ENCODE measurements at places on chromosomes 4 and X. TPM values are rescaled to one million over a fixed set of nuclear protein-coding genes. Genes with fewer than 3 reads are reported as not detected.

- peak overlapping the region; percentile 52 for H3K27ac ChIP-seq
- H3K4me1 ChIP-seq: peaks cover 18% of the 10 kb centered on the region
- H3K36me3 ChIP-seq: no peaks in the 10 kb centered on the region
- peak; percentile 92 for DNase-seq
Observed at GRCh38 chr4:53908661-53909078, 155.7 kb downstream of the CHIC2 start.

DNA sequence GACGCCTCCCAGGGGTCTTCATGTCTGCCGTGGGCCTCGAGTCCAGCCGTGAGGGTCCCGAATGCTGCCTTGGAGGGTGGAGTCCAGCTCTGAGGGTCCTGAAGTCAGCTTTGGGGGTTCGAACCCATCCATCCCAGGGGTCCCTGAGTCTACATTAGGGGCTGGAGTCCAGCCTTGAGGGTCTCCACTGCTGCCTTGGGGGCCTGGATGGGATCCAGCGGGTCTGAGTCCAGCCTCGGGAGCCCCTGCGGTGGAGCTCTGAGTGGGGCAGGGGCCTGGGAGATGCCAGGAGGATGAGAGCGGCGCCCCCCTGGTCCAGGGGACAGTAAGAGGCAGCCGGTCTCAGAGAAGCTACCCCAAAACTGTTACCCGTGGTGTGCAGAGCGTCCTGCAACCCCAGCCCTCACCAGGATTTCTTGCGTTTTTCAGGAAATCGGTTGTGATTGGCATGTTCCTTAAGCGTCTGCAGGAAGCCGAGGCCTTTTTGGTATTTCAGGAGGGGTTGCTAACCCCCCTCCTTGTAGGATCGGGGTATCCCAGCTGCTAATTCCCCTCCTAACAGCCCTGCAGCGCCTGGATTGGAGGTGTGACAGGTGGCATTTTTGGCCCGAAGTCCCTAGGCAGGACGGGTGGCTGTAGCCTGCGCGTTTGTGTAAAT is 1.7 kb upstream of the GTPBP6 start:
- no peak for DNase-seq
- no peaks in the 10 kb centered on the region for H3K36me3 ChIP-seq
- peak overlapping the region; percentile 87 for H3K4me3 ChIP-seq
- no peaks in the 10 kb centered on the region for H3K27me3 ChIP-seq

DNA sequence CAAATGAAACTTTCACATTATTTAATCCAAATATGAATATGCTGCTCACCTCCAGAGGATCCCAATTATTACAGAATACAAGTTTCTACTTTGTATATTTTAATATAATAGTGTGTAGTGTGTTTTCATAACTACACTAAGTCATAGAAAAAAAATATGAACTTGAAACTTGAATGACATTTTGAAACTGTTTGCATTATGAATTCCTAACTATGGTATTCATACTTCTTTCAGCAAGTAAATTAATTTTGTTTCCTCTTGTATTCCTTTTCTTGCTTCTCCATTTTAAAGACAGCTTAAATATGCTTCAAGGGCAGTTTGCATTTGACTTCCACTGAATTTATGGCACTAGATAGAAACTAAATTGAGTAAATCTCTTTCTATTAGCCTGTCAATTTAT is 177.1 kb downstream of the BMPR1B start:
- H3K27ac ChIP-seq: peak overlapping the region; percentile 65
- no peaks in the 10 kb centered on the region for H3K36me3 ChIP-seq
- H3K27me3 ChIP-seq: no peaks in the 10 kb centered on the region
- peak; percentile 26 for DNase-seq

GRCh38 chrX:106933538-106933961 is 13.3 kb downstream of the CLDN2 start:
- no peak overlapping the region for H3K4me3 ChIP-seq
- no peak overlapping the region for H3K27ac ChIP-seq
- DNase-seq: peak; percentile 47
- H3K27me3 ChIP-seq: no peaks in the 10 kb centered on the region
- H3K36me3 ChIP-seq: no peaks in the 10 kb centered on the region

DNA sequence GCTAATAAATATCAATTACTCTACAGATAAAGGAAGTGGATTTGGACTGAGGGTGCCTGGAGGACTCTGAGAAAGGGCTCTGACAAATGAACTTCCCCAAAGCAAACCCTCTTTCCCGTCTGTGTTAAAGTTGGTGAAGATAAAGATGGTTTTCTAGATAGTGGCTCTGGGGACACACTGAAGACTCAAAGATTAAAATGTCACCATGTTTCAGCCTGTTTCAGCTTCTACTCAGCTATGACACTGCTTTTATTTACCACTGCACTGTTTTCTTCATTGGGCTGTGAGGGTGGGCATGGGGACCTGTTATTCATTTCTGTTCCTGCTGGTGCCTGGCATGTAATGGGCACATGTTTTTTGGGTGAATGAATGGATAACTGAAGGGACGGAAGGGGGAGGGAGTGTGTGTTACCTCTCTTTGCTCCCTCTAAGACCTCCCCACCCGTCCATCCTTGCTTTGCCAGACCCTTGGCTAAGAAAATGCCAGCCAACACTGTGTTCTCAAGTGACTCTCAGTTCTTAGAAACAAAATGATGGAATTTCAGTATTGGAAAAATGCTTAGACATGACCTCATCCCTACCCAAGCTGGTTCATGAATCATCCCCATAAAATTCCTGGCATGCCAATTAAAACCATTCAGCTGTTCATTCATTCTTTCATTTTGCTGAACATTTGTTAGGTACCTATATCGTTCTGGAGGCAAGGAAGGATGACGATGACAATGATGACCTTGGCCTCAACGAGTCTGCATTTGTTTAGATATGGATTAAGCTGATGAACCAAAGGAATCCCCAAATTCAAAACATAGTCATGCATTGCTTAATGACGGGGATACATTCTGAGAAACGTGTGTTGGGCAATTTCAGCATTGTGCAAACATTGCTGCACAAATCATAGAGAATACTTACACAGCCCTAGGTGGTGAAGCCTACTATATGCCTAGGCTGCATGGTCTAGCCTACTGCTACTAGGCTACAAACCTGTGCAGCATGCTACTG is 13.4 kb upstream of the STK32B start:
- peak overlapping the region; percentile 72 for H3K27ac ChIP-seq
- H3K4me3 ChIP-seq: no peak overlapping the region
- no peaks in the 10 kb centered on the region for H3K27me3 ChIP-seq
- no peaks in the 10 kb centered on the region for H3K36me3 ChIP-seq
- peaks cover 30% of the 10 kb centered on the region for H3K4me1 ChIP-seq

DNA sequence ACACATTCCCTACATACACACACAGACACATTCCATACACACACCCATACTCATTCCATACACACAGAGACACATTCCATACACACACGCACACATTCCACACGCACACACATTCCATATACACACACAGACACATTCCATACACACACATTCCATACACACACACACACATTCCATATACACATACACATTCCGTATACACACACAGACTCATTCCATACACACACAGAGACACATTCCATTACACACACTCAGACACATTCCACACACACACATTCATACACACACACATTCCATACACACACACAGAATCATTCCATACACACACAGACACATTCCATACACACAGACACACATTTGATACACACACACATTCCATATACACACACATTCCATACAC is 15.2 kb downstream of the LINC00632 start:
- no peaks in the 10 kb centered on the region for H3K36me3 ChIP-seq
- DNase-seq: peak; percentile 64
- H3K27ac ChIP-seq: no peak overlapping the region
- H3K4me3 ChIP-seq: no peak overlapping the region
- no peaks in the 10 kb centered on the region for H3K4me1 ChIP-seq

DNA sequence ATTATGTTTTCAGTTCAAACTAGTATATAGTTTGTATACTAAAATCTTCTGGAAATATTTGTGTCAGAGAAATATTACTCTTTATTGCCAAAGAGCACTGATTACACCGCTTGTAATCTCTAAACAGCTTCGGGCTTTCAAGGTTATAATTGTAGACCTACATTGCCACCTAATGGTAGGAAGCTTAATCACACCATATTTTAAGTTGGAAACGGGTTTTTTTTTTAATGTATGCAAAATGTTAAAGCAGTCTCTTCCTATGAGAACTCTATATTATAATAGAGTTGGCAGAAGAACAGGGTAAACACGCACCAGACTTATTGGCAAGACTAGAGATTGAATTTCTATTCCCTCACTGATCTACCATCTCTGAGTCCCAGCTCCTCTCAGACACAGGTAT is 19.5 kb upstream of the NFXL1 start:
- H3K36me3 ChIP-seq: no peaks in the 10 kb centered on the region
- H3K4me3 ChIP-seq: no peak overlapping the region
- peak; percentile 12 for DNase-seq
- H3K4me1 ChIP-seq: peaks cover 9% of the 10 kb centered on the region

- H3K4me3 ChIP-seq: no peak overlapping the region
- peak; percentile 73 for DNase-seq
- H3K27ac ChIP-seq: no peak overlapping the region
- peaks cover 5% of the 10 kb centered on the region for H3K4me1 ChIP-seq
- no peaks in the 10 kb centered on the region for H3K36me3 ChIP-seq
Observed at GRCh38 chrX:153703036-153703370, 15.3 kb downstream of the SLC6A8 start.

DNA sequence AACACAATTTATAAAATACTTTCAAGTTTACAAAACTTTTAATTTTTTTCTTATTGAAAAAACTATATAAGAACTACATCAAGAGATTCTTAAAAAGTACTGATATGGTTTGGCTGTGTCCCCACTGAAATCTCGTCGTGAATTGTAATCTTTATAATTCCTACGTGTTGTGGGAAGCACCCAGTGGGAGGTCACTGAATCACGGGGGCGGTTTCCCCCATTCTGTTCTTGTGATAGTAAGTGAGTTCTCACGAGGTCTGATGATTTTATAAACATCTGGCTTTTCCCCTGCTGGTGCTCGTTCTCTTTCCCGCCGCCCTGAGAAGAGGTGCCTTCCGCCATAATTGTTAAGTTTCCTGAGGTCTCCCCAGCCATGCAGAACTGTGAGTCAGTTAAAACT is 88.5 kb downstream of the FRAS1 start:
- H3K36me3 ChIP-seq: no peaks in the 10 kb centered on the region
- H3K27ac ChIP-seq: no peak overlapping the region
- no peak for DNase-seq
- no peaks in the 10 kb centered on the region for H3K27me3 ChIP-seq
- H3K4me1 ChIP-seq: no peaks in the 10 kb centered on the region

- DNase-seq: peak; percentile 14
- H3K27me3 ChIP-seq: no peaks in the 10 kb centered on the region
- H3K27ac ChIP-seq: no peak overlapping the region
- no peaks in the 10 kb centered on the region for H3K36me3 ChIP-seq
- no peaks in the 10 kb centered on the region for H3K4me1 ChIP-seq
- H3K4me3 ChIP-seq: no peak overlapping the region
Observed at GRCh38 chr4:158578476-158578875, 56.8 kb downstream of the RXFP1 start.

DNA sequence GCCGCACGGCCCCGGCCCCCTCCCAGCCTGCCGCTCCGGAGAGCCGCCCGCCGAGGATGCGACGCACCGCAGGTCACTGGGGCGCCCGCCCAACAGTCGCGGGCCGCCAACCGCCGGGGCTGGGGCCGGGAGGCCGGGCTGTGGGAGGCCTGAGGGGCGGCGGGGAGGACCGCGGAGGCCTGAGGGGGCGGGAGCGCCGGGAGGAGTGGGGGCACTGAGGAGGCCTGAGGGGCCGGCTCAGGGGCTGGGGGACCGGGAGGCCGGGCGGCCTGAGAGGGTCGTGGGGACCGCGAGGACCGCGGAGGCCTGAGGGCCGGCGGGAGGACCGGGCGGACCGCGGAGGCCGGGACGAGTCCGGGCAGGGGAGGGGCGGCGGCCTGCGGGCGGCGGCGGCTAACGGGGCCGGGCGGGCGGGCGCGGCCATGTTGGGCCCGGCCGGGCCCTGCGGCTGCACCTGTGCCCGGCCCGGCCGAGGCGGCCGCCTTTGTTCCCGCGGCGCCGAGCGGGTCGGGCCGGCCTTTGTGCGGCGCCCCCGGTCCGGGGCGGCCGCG is 353 bp downstream of the NSD2 start:
- H3K36me3 ChIP-seq: no peaks in the 10 kb centered on the region
- no peaks in the 10 kb centered on the region for H3K27me3 ChIP-seq
- H3K27ac ChIP-seq: peak overlapping the region; percentile 73
- H3K4me3 ChIP-seq: peak overlapping the region; percentile 64
- DNase-seq: no peak
- H3K4me1 ChIP-seq: peaks cover 20% of the 10 kb centered on the region

GRCh38 chrX:5117816-5118215 is 1110.9 kb downstream of the NLGN4X start:
- no peaks in the 10 kb centered on the region for H3K4me1 ChIP-seq
- no peaks in the 10 kb centered on the region for H3K27me3 ChIP-seq
- no peak overlapping the region for H3K4me3 ChIP-seq
- H3K27ac ChIP-seq: no peak overlapping the region
- no peaks in the 10 kb centered on the region for H3K36me3 ChIP-seq
- no peak for DNase-seq

Gene CD40LG
- not detected for total RNA-seq

Gene FAM3A
- 20.9 TPM for total RNA-seq

Gene ARMCX6
- total RNA-seq: 71.2 TPM

Gene WDR17
- 2.0 TPM for total RNA-seq

Gene ABLIM2
- total RNA-seq: 0.36 TPM

Data from astrocyte (in vitro differentiated cells and primary cell).